ENCODE measurements at places on chromosomes 16 and 17.

DNA sequence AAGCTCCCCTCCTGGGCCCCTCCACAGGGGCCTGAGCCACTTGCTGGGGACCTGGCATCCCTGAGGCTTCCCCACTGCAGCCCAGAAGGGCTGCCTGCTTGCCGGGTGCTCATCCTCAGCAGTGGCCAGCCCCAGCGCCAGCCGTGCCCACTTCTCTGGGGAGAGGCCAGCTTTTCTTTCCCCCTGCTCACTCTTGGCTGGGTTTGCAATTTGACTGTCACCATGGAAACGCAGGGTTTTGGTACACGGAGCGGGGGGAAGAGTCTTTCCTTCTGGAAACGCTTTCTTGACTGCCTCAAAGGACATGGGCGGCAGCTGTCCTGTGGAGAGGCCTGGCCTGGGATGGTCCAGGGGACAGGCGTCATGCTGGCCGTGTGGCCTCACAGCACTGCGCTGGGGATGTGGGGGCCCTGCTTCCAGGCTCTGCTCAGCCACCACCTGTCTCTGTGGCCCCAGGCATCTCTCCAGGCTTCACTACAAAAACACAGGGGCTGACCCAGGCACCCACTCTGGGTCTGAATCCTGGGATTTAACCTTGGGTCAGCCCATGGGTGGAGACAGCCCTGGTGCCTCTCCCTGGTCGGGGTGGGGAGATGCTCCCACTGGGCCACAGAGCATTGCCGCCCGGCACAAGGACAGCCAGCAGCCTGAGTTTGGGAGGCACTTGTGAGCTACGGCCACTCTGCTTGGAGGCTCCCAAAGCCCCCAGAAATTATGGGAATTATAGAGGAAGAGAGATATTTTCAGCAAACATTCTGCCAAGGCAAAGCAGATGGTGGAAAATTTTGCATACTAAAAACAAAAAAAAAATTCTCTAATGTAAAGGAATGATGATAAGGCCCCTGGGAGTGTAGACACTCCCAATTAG is 45.9 kb upstream of the DOC2B start:
- DNase-seq = no peak

DNA sequence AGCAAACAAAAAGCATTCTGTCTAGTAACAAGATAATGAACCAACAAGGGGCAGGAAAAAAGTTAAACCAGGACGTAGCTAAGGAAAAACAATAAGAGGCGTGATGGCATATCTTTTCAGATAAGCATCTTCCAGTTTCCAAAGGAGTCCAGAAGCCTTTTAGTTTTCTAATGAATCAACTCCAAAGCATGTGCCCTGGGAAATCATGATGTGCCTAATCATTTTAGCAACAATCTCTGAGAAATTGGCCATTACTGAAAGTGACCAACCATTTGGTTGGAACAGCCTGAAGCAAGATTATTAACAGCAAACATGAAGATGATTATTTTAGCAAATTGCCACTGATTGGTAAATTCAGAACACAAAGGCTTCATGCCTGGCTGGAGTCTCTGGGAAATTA is 440.9 kb upstream of the MAF start:
- DNase-seq = no peak

GRCh38 chr16:84566545-84567257 is 51.2 kb downstream of the COTL1 start:
- DNase-seq = no peak

- DNase-seq = no peak
These were observed 232.4 kb downstream of the CCDC182 start for GRCh38 chr17:57512691-57513090.

- no peak for DNase-seq
These were observed 223.5 kb upstream of the N4BP1 start for GRCh38 chr16:48833461-48833860.

- DNase-seq = no peak
These were observed 689.7 kb upstream of the SOX9 start for GRCh38 chr17:71431146-71431545.

GRCh38 chr17:63741143-63741407 is 524 bp downstream of the STRADA start:
- no peak for DNase-seq

DNA sequence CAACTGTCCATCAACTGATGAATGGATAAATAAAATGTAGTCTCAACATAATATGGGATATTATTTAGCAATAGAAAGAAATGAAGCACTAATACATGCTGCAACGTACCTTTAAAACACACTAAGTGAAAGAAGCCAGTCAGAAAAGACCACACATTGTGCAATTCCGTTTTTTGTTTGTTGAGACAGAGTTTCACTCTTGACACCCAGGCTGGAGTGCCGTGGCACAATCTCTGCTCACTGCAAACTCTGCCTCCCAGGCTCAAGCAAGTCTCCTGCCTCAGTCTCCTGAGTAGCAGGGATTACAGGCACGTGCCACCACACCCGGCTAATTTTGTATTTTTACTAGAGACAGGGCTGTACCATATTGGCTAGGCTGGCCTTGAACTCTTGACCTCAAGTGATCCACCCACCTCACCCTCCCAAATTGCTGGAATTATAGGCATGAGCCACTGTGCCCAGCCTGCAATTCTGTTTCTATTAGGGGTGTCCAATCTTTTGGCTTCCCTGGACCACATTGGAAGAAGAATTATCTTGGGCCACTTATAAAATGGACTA is 40.1 kb downstream of the SCNN1B start:
- DNase-seq = no peak

DNA sequence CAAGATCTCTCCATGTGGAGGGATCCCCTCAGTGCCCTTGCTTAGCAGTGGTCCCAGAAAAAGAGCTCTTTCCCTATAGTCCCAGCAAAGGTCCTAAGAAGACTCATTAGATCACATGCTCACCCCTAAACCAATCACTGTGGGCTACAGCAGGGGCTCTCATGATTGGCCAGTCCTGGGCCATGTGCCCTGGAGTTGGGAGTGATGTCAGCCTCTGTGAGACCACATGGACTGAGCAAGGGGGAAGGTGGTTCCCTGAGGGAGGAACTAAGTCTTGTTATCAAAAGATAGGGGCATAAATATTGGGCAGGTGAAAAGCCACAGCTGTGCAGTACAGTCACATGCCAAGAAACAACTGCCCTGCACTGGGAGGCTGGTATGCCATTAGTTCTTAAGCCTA is 51.3 kb downstream of the SCNN1B start:
- DNase-seq = no peak

DNA sequence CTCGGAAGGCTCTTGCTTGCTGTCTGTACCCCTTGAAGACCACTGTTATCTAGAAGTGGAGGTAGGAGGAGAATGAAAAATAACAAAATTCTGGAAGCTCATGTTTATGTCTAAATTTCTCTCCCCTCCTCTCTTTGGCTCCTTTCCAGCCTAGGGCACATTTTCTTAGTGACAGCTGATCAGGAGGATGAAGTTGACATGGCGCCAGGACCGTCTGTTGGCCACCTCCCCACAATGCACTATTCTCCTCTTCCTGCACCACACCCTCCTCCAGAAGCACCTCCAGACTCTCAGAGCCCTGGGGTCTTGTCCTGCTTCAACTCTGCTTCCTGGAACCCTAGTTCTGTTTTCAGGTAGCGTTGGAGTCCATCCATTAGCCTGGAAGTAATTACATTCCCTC is 25.5 kb upstream of the SSTR2 start:
- DNase-seq = no peak

- no peak for DNase-seq
These were observed 266.9 kb upstream of the DYNLRB2 start for GRCh38 chr16:80273635-80274538.

DNA sequence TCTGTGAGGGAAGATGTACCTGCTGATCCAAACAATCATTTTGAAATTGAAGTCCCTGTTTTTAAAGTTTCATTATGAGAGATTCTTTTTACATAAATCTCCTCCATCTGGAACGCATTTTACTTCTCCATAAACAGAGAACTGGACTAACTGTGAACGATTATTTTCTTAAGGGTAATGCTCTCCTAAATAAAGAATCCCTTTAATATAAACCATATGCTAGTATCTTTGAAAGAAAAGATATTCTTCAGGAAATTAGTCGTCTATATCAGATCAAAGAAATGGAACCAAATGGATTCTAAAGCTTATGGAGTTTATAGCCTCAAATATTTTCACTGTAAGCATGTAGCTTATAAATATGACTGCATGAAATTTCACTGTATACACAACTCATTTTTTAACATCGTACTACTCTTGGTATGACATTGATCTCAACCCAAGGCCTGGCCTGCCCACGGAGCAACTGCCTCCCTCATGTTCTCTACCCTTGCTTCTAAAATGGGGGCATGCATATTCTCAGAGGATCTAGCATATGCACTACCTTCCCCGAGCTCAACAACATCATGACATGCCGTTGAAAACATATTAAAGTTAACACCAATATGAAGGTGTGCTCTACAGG is 66.4 kb downstream of the MYH10 start:
- DNase-seq = no peak

- DNase-seq = no peak
These were observed 464 bp downstream of the RUNDC3A start for GRCh38 chr17:44308865-44309264.

DNA sequence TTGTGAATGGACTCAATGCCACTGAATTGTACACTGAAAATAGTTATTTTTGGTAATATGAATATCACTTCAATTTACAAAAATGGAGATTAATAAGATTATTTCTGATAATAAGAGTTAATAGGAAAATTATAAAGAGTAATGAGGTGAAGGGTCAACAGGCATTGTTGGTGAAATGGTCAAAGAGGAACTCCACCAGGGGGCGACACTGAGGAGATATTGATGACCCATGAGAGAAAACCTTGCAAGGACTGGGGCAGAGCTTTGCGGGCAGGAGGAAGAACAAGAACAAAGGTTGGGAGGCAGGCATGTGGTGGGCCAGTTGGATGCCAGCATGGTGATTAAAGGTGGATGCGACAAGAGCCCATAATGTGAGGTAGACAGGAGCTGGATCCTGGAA is 74.0 kb upstream of the XYLT1 start:
- DNase-seq = no peak

GRCh38 chr17:8758137-8758596 is at the start of gene SPDYE4:
SPDYE4 (minus strand) TSS chr17:8758546; CDS start chr17:8758382, 164 bp downstream.
- DNase-seq = no peak

DNA sequence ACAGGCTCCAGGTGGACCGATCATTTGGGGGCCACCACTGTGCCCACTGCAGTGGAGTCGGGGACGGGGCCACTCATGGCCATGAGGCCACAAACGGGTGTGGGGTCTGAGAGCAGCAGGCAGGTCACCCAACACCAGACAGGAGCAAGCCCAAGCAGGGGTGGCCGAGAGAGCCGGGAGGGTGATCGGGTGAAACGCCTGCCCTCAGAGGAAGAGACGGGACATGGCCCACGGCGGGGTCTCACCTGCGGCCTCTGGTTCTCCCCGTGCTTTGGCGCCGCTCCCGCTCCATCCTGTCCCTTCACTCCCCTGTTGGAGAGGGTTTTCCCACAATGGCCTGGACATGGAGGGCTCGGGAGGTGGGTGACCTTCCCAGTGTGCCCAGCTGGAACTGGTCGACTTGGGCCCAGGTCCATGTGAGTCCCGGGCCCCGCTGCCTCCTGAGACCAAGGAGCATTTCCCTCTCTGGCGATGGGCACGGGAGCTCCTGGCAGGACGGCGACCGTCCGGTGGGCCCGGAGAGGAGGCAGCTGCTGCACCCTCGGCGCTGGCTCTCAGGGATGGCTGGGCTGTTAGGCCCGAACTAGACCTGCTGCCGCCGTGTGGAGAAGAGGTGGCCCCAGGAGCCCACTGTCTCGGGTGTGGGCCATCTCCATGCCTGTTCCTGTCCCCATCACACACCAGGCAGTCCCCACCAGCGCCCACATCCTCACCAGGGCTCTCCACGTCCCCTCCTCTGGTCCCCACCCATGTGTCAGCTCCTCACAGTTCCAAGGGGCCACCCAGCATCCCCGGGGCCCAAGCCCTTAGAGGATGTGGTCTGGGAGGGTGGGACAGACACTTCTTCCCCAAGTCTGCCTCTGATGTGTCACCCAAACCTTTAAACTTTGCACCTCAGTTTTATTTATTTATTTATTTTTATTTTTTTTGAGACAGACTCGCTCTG is 13.4 kb upstream of the BAHCC1 start:
- DNase-seq = no peak

DNA sequence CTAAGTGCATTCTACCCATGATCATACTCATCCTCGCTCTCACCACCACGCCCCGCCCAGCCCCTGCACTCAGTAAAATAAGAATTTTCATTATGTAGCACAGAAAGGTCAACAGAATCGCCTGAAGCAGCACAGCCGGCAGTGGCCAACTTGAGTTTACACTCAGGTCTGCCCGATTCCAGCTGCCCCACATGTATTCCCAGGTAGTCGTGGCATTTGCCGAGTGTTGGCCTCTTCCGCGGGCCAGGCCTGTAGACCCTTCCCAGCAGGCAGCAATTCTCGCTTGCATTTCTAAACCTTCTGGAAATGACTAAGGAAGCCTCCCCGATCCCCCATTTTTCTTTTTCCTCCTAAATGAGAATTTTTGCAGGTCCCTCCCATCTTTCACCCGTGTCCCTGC is 609 bp downstream of the CNGB1 start:
- no peak for DNase-seq

DNA sequence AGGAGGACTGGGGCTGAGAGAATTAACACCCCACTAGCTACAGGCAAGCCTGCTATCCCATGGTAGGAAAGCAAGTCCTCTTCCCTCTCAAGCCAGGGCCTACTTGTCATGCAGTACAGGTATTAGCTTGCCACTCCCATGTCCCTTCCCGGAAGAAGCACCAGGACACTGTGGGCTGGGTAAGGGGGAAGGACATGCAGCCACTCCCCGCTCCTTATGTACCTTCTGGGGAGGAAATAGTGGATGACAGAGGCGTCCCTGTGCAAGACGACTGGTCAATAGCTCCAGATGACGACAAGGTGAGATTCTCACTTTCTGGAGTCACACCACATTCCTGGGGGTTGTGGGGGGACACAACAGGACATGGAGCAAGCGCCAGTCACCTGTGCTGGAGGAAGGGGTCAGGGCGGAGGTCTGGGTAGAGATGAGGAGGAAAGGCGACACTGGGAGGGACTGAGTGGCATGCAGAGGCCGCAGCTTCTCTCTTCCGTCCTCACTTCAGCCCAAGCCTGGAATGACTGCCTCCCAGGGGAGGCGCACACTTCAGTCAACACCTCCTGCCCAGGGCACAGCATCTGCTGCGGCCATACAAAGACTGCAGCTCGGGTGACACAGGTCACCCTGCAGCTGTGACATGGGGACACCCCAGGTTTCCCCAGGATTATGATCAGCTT is 15.1 kb upstream of the FOXJ1 start:
- no peak for DNase-seq

DNA sequence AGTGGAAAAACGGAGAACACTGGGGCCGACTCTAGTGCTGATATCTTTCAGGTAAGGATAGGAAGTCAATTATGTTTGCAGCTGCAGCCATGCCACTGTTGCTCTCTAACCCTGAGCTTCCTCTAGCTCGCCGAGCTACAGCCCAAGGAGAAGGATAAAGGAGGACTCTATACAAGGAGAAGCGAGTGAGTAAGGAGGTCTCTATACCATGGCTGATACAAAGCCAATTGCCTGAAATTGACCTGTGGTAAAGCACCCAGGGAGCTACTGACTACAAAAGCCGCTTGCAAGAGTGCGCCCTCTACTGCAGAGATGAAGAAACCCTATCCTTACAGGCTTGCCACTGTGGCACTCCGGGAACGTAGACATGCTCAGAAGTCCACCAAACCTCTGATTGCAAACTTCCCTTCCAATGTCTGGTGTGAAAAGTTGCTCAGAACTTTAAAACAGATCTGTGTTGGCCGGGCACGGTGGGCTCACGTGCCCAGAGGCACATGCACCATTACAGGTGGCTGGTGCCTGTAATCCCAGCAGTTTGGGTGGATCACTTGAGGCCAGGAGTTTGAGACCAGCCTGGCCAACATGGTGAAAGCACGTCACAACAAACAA is 10.8 kb upstream of the SLC46A1 start:
- DNase-seq = no peak

GRCh38 chr16:10646581-10647263 is 48.0 kb downstream of the TEKT5 start:
- no peak for DNase-seq

GRCh38 chr16:6837722-6838121 is 494.9 kb upstream of the RBFOX1 start:
- DNase-seq = no peak
